ENCODE measurements at places on chromosomes 12 and 14.

DNA sequence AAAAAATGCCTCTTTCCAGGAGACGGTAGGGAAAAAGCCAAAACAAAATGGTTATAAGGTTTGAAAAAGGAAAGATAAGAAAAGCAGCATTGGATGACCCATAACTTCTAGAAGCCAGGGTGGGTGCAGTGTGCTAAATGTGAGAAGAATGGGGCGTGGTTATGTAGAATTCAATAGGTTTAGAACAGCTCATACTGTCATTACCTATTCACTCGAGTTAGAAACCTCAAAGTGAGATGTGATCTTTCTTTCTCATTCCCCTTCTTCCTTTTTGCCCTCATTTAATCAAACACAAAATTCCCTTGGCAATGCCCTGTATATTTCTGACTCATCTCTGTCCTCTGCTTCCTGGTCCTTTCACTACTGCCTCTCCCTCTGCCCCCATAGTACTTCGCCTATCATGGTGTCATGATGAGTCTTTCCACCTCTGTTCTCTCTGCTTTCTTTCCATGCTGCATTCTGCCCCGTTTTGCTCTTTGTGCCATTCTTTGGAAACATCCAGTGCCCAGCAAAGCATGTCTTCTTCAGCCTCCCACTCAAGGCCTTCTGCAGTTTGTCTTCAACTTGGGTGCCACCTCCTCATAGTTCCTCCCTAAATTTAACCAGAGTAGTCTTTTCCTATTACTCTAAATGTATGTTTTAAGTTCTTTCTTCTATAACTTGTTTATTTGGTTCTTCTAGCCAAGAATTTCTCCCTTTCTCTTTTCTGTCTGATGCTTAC is 496.3 kb downstream of the NRXN3 start:
- DNase-seq, result no peak

DNA sequence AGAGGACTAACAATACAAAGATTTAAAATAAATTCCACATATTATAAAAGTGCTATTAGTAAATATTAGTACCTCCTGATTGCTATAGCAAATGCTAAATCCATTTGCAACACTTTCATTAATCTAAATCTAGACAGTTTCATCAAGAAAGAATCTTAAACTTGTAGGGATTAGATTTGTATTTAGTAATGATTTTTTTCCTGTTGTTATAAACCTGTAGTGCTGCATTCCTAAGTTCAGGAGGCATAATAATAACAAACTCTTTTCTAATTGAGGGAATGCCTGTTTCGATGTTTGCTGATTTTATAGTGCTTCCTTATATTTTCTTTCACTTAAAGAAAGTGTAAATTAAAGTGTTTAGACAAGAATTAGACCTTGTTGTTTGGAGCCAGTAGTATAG is 166.1 kb downstream of the FOXA1 start:
- no peak for DNase-seq

DNA sequence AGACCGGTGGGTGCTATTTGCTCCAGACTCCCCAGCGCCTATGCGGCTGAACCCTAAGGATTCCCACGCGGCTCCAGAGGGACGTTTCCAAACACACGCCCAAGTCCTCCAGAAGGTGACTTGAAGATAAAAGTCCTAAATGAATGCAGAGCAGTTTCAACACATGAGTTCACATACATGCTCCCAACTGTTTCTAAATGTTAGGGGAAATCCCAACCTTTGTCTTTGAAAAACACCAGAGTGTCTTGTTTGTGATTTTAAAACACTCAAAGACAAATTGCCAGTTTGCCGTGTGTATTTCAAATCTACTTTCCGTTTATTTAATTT is 252.9 kb upstream of the SFSWAP start:
- DNase-seq, result no peak

GRCh38 chr14:67514650-67515385 is 18.3 kb upstream of the PLEKHH1 start:
- no peak for DNase-seq

- DNase-seq, result no peak
Measured at GRCh38 chr12:91361864-91362263, 179.2 kb upstream of the DCN start.

- no peak for DNase-seq
Measured at GRCh38 chr12:58801986-58802385, 118.3 kb downstream of the LRIG3 start.

- DNase-seq, result no peak
Measured at GRCh38 chr14:60381909-60382308, 104.0 kb downstream of the C14orf39 start.

DNA sequence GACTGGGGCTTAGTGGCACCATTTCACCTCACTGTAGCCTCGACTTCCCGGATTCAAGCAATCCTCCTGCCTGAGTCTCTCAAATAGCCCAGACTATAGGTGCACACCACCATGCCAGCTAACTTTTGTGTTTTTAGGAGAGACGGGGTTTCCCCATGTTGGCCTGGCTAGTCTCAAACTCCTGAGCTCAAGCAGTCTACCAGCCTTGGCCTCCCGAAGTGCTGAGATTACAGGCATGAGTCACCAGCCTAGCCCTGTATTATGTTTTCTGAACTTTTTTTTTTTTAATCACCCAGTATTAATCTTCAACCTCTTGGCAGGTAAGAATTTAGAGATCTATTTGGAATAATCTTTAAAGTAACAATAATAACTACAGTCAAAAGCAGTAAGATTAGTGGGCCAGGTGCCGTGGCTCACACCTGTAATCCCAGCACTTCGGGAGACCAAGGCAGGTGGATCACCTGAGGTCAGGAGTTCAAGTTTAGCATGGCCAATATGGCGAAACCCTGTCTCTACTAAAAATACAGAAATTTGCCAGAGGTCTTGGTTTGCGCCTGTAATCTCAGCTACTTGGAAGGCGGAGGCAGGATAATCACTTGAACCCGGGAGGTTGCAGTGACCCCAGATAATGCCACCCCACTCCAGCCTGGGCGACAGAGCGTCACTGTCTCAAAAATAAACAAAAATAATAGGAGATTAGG is 8.6 kb downstream of the NANOG start:
- DNase-seq, result no peak

Measured in stimulated activated CD8-positive, alpha-beta memory T cell treated with anti-CD3 and anti-CD28 coated beads, Interleukin-4, amount 100 ng/mL, for 24 hours (primary cell).